ENCODE measurements at places on chromosomes 1 and 21.
A peak's percentile ranks its signal among the peaks of the same experiment; 100 is the strongest.

DNA sequence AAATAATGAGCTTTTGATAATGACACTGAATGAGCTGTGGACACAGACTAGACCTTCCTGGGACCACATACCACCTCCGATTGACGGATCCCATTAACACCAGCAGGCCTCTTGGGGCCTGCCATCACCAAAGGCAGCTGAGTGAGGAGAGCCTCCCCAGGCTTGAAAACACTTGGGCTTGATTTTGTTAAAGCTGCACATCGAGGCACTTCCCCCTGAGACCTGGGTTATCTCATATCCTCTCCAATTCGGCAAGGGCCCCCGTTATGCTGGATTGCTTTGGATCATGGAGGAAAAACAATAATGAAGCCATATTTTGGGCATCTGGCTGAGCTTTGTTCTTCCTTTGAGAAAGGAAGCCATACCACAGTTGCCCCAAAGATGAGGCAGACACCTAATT, 143.0 kb downstream of the AJAP1 start:
- no peak for DNase-seq

- no peak for DNase-seq
Observed at GRCh38 chr1:241844593-241844992, 3.4 kb upstream of the EXO1 start.

GRCh38 chr1:73604211-73604610, 593.8 kb downstream of the LRRIQ3 start:
- DNase-seq: no peak

DNA sequence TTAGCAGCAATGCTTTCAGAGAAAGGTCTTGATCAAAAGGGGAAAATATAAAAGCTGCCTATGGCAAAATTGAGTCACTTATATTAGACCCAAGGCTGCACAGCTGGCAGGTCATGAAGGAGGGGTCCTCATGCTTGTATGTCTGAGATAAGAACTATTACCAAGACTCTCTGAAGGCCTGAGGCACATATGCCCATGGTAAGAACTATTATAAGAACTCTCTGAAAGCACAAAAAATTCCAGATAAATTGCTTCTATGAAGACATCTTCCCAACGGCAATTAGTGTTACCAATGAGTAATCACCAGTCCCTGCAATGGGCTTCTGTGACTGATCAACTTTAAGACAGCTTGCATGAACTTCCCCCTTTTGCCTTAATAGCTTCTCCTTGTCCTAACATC, 42.8 kb upstream of the LRIF1 start:
- no peak for DNase-seq

- no peak for DNase-seq
Observed at GRCh38 chr1:93702111-93702827, 20.6 kb upstream of the BCAR3 start.

DNA sequence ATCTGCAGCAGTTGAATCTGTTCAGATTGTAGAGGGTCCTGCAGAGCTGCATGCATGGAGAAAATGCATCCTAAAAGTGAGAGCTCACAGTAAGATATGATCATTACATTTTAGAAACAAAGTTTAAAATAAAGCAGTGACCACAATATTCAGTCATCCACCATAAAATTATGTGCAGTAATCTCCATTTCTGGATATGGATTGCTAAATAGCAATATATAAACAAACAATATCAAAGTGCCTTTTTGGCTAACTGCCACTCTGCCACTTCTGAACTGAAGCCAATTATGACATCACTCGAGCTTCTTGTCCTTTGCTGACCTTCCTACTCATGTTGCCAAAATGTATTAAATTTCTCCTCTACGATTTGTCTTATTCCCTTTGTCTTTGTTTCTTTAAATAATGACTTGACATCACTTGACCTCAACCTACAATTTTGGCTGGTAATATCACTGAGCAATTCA, 262.0 kb upstream of the CXADR start:
- DNase-seq: peak; percentile 21

- DNase-seq: peak; percentile 24
Observed at GRCh38 chr1:112581586-112582192, 37.3 kb downstream of the ST7L start.

GRCh38 chr1:64535938-64536835, 66.3 kb downstream of the CACHD1 start:
- no peak for DNase-seq

DNA sequence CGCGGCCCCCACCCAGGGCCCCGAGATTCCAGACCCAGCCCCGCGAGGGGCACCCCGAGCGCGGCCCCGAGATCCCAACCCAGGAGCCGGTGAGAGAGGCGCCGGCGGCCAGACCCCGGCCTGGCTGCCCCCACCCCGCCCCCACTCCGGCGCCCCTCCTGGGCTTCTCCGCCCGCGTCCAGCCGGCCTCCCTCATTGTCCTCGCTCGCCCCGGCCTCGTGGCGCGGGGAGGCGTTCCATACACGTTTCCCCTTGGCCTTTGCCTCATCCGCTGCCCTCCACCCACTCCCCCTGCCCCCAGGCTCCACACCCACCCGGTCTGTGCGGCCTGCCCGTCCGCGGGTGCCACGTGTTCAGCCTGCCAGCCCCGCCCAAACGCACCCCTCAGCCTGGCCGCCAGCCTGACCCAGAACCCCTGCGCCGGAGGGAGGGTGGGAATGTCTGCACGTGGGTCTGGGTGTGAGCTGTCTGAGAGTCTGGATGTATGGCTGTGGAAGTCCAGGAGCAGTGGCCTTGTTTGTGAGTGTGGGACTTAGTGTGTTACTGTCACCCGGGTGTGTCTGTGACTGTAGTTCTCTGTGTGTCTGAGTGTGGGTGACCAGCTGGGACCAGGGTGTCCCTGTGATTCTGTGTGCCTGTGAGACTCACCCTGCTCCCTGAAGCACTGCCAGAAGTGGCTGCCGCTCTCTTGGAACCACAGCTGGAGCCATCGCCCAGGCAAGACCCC, 681 bp downstream of the B4GALT2 start:
- peak; percentile 63 for DNase-seq

DNA sequence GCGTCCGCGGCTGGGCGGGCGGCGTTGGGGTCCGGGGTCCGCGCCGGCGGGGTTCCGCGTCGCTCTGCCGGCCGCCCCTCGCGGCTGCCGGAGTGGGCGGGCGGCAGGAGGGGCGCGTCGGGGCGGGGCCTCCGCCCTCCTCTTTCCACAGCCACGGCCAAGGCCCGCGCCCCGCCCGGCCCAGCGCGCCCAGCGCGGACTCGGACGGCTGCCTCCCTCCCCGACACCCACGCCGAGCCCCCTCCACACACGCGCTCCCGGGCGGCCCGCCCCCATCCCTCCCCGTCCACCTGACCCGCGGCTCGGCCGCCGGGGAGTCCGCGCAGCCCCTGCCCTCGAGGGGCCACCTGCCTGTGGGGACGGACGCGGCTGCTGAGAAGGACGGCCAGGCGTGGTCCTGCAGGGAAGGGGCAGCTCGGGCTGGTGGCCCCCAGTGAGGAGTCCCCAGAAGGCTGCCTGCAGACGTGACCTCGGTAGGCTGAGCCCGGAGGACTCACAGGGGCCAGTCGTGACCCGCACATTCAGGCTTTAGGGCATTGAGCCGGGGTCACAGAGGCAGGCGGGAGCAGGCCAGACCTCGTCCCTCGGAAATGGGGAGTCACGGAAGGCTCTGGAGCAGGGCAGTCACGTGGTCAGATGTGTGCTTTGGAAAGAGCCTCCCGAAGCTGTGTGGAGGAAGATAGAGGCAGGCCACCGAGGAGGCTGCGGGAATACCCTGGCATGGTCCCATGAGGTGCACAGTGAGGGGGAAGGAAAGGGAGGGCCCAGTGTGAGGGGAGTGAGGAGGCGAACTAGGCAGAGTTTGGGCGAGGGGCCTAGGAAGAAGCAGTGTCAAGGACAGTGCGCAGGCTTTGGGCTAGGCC, at the start of gene COL8A2:
Gene COL8A2 (minus strand): TSS at position 94 of the 863 bp plus-strand sequence. CDS start 24,980 bp downstream, outside the sequence.
- DNase-seq: no peak

- no peak for DNase-seq
Observed at GRCh38 chr1:2170211-2170610, 24.4 kb downstream of the FAAP20 start.

DNA sequence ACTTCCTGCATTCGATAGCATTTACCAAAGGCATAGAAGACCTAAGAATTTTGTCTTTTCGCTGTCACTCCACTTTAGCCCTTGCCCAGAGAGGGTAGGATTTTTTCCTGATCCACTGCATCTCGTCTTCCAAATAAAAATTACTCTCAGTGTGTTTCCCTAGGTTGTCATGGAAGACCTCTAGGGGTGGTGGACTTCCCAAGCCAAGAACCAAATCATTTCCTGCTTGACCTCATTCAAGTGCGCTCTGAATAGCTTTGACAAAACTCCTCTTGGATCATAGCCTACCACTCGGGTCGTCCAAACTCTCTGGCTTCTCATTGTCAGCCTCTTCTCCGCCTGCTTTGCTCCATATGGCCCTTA, 431 bp upstream of the C1orf52 start:
- peak; percentile 44 for DNase-seq

DNA sequence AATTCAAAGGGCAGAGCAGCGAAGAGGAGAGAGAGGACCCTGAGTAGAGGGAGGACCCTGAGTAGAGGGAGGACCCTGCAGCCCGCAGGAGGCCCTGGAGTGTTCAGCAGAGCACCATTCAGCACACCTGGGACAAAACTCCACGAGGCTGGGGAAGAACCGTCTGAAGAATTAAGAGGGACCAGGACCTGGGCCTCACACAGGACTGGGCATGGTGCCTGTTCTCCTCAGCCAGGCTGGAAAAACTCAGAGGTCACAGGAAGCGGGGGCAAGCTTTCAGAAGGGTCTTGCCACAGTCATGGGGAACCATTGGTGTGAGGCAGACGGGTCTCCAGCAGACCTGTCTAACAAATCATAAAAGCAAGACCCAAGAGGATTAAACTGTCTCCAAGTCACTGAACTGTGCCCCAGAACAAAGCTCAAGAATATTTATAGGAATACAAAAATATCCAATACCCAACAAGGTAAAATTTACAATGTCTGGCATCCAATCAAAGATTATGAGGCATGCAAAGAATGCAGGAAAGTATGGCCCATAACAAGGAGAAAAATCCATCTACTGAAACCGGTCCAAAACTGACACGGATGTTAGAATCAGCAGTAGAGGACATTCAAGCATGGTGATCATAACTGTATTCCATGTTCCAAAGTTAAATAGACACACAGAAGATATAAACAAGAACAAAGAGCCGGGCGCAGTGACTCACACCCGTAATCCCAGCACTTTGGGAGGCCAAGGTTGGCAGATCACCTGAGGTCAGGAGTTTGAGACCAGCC, 30.6 kb downstream of the MORN1 start:
- peak; percentile 9 for DNase-seq

DNA sequence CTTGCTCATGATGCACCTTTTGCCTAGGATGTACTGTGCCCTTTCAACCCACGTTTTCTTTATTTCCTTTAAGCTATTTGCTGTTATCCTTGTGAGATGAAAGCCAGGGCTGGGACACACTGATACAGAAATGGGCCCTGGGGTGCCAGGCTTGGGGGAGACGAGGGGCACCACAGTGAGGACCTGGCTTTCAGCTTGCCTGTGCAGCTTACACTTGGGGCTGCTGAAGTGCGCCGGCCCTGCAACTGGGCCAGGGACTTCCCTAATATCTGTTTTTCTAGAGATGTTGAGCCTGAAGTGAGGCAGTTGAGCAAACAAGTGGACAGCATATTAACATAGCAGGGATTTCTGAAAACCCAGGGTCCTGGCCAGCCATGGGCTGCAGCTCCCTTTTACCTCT, 42.5 kb upstream of the SLC19A1 start:
- no peak for DNase-seq

DNA sequence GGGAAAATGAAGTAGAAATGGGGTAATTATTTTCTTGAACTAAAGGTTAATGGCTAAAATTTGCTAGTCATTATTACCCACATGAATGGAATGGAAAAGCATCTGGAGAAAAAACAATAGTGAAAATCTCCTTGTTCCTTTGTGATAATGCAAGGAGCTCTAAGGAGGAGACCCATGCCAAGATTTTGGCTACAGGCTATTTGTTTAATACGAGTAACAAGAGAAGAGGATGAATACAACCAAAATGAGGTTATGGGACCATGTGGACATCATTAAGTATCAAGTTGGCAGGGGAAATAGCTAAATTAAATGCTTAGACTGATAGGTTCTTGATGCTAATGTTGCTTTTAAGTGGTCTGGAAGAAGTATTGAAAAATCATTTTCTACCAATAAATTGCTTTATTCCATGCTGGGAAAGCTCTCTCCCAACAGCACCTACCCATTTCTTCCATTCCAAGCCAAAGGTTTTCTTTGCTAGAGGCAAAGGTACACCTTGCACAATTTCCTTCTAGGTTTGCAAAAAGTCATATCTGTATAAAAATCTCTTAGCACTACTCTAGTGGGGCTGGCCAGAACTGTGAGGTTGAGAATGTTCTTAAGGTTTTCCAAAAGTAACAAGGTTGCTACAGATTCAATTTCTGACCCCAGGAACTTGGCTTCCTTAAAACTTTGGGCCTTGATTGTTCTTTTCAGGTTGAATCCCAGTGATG, 100.2 kb downstream of the SMYD2 start:
- no peak for DNase-seq

- DNase-seq: no peak
Observed at GRCh38 chr1:40281853-40282252, 23.8 kb downstream of the ZMPSTE24 start.

GRCh38 chr1:115862403-115862802, 21.5 kb upstream of the NHLH2 start:
- no peak for DNase-seq

DNA sequence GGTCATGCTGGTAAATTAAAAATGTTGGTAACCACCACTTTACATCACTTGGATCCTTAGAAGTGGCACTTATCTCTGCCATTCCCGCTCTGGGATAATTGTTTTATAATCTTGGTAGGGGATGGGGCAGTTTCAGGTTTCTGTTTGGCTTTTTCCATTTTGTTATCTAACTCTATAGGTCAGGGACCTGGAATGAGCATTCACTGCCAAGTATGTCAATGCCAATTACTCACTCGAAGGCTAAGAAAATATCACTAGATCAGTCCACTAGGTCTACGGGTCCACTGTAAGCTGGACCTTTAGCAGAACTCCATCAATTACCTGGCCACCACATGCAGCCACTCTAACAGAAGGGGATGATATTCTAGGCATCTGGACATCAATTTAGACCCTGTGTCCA, 4.5 kb upstream of the DIP2A start:
- no peak for DNase-seq

DNA sequence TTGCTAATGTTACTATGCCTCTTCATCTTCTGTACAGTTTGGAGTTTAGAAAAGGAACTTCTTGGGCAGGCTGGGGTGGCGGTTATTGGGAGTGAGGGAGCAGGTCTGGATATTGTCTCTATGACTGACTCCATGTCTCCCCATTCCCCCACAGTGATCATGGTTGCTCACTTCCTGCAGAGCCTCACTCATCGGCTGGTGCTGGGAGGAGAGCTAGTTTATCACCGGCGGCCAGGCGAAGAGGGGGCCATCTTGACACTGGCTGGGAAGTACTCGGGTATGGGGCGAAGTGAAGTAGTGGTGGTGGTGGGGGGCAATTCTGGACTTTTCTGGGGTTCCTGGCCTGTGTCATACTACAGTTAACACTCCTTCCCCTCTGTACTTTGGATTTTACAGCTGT, 2.2 kb downstream of the TOMM40L start:
- no peak for DNase-seq

Measured in iris pigment epithelial cell (primary cell).